Stimulated activated CD8-positive, alpha-beta memory T cell treated with anti-CD3 and anti-CD28 coated beads, Interleukin-4, amount 100 ng/mL, for 1 hour (primary cell): ENCODE measurements at places on chromosomes 3 and 15.

- DNase-seq = no peak
These were observed 6.0 kb downstream of the CCDC12 start for GRCh38 chr3:46970391-46971091.

DNA sequence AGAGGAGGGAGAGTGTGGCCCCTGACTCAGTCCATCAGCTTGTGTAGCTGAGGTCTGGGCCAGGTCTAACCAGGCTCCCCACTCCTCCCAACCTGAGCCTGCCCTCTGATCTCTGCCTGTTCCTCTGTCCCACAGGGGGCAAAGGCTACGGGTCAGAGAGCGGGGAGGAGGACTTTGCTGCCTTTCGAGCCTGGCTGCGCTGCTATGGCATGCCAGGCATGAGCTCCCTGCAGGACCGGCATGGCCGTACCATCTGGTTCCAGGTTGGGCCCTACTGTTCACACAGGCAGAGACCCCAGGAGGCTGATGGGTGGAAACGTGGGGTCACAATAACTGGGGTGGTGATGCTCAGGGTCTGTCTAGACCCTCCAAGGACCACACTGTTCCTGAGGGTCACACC lies 6.8 kb downstream of the NEIL1 start:
- DNase-seq = no peak

GRCh38 chr15:84082739-84083138 lies 152.8 kb upstream of the GOLGA6L4 start:
- no peak for DNase-seq

DNA sequence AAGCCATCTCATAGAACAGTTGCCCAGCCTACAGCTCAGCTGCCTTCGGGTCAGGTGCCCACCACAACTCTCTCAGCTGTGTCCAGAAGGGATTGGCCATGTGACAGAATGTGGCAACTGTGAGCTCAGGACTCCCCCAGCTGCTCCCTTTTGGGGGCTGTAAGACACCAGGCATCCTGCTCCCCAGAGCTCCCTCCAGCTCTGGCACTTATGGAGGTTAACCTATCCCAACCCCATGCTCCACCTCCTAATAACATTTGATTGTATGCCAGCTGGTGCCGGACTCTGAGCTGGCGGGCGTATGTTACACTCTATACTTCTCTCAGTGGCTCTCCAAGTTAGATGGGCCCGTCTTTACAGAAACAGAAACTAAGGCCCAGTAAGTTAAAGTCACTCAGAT lies 222.8 kb downstream of the FAM43A start:
- no peak for DNase-seq

DNA sequence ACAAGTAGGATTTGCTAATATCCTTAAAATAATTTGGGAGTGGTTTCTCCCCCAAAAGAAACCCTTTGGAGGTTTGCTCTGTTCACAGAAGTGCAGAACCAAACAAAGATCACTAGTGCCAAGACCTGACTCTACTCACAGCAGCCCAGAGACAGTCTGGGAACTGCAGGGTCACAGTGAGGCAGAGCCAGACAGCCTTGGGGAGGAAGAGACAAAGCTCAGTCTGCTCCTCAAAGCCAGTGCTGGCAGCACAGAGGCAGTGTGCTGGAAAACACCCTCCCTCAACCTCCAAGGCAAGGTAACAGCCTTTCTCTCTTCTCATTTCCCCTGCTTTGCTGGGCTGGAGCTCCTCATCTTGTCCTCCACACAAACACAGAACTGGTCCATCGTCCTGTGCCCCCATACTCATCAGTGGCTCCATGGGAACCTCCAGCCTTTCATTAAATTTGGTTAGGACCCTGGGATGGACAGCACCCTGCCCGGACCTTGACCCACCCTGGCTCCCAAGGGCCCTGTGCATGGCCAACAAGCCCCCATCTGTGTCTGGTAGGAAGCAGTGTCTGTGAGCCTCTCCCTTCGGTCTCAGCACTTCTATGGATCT lies 12.6 kb downstream of the RAB6B start:
- no peak for DNase-seq

GRCh38 chr15:36506733-36507356 lies 72.6 kb upstream of the CDIN1 start:
- DNase-seq = no peak

DNA sequence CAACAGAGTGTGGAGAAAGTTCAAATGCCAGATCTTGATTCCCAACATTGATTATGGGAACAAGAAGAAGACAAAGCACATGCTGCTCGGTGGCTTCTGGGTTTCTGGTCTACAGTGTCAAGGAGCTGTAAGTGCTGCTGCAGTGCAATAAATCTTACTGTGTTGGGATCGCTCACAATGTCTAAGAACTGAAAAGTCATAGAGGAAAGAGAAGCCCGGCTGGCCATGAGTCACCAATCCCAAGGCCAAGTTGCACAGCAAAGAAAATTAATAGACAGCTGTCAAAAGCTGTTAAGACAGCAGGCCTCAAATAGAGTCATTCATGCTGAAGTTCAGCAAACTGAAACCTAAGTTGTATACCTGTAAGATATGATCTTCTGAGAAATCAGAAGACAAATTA lies 33.2 kb upstream of the SPPL2A start:
- no peak for DNase-seq

- DNase-seq = no peak
These were observed 67.5 kb downstream of the RPL22L1 start for GRCh38 chr3:170802164-170803151.

DNA sequence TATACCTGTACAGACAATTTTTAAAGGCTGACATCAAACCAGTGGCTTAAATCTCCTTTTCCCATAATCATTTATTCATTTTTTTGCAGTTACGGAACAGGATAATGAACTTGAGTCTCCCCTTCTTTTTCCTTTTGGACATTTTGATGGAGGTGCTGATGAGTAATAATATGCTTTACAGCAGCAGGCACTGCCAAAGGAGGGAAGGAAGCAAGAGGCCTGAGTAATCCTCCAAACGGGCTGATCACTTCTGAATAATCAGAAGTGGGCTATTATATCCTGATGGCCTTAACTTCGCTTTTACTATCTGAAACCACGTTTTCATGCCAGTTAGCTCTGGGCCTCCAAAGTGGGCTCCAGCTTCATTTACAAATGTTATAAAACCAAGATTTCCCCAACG lies 527.2 kb downstream of the FOXP1 start:
- no peak for DNase-seq

DNA sequence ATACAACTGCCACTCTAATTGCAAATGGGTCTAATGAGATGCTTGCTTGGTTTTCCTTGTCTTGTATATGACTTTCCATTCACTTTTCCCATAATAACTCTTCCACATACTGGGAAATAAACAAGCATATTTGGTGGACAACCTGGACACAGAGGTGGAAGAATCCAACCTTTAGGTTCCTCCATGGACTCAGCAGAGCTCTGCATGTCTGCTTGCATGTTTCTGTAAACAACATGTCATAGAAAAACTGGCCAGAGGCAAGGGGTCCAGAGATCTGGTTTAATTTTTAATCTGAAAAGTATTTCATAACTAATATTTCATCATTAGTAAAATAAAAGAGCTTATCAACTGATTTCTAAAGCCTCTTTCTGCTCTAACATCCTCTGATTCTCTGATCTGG lies 30.2 kb downstream of the GOLIM4 start:
- DNase-seq = no peak

GRCh38 chr3:107919239-107919638 lies 171.6 kb downstream of the CD47 start:
- DNase-seq = no peak

GRCh38 chr3:132997404-132998185 lies 40.6 kb upstream of the TMEM108 start:
- DNase-seq = no peak

- DNase-seq = no peak
These were observed 5.7 kb downstream of the HMG20A start for GRCh38 chr15:77426377-77426776.

DNA sequence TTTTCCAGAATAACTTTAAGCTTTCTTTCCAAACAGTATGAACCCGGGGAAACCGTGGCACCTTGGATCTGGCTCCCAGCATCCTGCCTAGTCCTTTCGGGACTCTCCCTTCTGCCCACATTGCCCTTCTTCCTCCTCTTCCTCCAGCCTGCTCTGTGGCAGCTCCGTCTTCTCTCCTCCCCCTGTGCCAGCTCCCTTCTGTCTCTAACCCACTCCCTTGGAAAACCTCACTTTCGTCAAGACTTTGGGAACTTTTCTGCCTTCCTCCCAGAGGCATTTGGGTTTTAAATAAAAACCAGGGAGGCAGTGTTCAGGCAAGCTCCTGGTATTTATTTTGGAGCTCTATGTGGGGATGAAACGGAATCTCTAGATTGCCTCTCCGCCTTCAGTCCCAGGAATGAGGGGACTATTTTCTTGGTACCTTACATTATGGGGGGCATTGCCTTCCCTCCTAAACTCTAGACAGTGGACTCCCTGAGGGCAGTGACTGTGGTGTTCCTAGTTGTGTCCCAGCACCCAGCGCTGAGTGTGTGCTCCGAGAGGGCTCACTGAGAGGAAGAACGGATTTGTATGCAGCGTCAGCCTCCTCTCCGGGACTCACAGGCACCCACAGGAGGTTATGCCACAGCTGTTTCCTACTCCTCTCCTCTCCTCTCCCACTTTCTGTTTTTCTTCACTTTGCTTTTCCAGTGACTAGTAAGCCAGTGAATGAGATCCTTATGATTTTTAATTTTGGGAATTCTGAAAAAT lies 105.4 kb upstream of the MRPS22 start:
- no peak for DNase-seq

- no peak for DNase-seq
These were observed 242.3 kb downstream of the CTNNB1 start for GRCh38 chr3:41441568-41441967.

DNA sequence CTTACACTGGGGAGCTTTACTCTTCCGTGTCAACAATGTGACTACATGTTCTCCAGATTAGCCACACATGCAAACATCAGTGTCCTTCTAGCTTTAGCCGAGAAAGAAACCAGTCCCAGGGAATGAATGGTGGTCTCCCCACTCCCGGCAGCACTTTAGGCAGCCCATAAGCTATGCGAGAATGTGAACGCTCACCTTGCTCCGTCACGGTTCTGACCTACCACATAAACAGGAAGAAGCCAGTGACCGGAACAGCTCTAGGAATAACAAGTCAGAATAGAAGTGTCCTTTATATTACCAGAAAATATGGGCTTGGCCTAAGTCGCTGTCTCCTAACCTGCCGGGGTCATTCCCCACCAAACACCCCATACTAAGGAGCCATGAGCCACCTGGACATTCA lies 98.0 kb upstream of the ABHD17C start:
- no peak for DNase-seq

- no peak for DNase-seq
These were observed at the start of gene GRAMD2A for GRCh38 chr15:72197460-72198355. TSS of gene GRAMD2A (minus strand) at chr15:72197787.

DNA sequence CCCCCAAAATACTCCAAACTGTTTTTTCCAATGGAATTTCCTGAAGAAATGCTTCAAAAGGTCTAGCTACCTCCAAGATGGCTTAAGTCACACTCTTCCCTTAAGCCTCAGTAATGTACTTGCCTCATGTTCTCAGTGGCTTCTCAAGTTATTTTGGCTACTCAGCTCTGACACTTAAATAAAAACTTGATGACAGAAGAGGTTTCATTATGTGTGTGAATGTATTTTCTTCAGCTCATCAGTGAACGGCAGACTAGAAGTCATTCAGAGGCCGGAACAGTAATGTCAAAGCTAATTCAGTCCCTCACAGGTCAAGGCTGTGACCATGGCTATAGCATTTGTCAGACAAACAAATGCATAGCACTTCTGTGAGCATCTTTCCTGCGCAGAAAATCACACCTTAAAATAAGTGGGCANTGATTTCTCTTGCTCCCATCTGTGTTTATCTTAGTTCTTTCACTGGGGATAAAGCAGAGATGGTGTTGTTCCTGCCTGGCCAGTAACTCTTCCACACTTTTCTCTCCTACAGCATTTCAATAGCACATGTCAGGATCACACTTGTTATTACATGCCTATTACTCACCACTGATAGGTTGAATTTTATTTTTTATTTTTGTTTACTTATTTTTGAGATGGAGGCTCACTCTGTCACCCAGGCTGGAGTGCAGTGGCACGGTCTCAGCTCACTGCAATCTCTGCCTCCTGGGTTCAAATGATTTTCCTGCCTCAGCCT lies 68.5 kb upstream of the PLCL2 start:
- no peak for DNase-seq

- DNase-seq = no peak
These were observed 601.1 kb downstream of the FHIT start for GRCh38 chr3:60650171-60650570.

DNA sequence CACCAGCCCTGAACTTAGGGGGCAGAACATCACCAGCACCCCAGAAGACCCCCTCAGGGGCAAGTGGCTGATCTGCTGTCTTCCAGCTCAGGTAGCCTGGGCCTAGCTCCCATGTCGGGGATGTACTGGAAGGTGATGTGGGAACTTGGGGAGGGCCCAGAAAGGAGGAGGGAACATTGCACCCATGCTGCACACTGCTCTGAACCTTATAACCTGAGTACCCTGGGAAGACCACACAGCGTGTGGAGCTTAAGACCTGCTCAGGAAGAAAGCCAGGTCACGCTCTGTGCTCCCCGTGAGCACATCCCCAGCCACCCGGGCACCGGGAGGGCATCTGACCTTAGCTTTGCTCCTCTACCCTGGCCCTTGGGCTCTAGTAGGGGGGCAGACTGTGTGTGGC lies 159.4 kb downstream of the ATP10A start:
- no peak for DNase-seq

- DNase-seq = no peak
These were observed 94.9 kb upstream of the NSMCE3 start for GRCh38 chr15:29364426-29365078.

GRCh38 chr3:52816199-52816598 lies 14.3 kb downstream of the ITIH4 start:
- DNase-seq = no peak

- no peak for DNase-seq
These were observed 264.4 kb upstream of the VEPH1 start for GRCh38 chr3:157767607-157768006.

GRCh38 chr3:123361071-123361470 lies 87.8 kb downstream of the ADCY5 start:
- no peak for DNase-seq

DNA sequence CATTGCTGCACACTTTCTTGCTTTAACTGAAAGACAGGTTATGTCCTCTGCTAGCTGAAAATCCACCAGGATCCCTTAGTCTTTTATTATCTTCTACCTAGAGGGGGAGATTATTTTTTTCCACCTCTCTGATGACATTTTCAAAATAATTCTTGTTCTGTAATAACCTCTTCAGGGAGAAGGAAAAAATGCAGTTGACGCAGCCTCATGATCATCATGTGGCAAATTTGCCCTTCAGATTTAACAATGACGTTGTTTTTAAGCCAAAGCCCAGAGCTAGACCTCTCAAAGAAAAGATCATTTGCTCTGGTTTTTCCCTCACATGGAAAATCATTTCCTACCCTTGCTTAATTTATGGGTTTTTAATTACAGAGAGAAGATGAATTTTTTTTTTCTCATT lies 724.9 kb downstream of the NLGN1 start:
- DNase-seq = no peak

DNA sequence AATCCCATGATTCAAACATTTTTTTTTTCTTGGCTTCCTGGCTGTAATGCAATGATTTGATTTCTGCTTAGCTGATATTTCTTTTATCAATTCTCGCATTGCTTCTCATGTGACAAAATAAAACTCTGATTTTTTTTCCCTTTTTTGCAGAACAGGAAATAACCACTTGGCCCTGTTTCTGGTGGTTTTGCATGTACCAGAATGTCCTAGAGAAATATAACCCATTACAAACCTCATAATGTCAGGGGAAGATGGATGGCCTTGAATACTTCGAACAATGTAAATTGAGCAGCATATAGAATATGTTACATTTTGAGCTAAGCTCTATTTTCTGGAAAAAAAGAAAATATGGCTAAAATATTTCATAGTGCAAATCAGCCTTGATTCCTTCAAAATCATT lies 275.6 kb downstream of the RAP2B start:
- DNase-seq = no peak

GRCh38 chr3:32236377-32236776 lies 2.1 kb upstream of the CMTM8 start:
- no peak for DNase-seq
